ENCODE measurements at places on chromosomes 2 and 18.

GRCh38 chr2:47214990-47215389 is 59.9 kb upstream of the STPG4 start:
- DNase-seq = no peak

GRCh38 chr2:20620271-20620681 is 30.6 kb downstream of the HS1BP3 start:
- no peak for DNase-seq

DNA sequence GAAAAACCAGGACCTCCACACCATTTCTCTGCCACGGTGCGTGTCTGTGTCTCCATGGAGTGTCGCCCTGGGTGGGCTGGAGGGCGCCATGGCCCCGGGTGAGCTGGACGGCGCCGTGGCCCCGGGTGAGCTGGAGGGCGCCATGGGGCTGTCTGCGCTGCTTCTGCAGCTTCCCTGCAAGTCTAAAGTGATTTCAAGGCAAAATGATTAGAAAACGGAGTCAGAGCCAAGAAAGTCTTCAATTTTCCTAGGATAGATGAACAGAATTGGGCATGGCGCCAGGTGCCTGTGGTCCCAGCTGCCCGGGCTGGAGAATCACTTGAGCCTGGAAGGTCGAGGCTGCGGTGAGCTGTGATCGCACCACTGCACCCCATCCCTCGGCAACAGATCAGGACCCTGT is 27.7 kb upstream of the NFATC1 start:
- no peak for DNase-seq

- DNase-seq = no peak
Measured at GRCh38 chr2:119674711-119675500, 4.1 kb upstream of the TMEM177 start.

DNA sequence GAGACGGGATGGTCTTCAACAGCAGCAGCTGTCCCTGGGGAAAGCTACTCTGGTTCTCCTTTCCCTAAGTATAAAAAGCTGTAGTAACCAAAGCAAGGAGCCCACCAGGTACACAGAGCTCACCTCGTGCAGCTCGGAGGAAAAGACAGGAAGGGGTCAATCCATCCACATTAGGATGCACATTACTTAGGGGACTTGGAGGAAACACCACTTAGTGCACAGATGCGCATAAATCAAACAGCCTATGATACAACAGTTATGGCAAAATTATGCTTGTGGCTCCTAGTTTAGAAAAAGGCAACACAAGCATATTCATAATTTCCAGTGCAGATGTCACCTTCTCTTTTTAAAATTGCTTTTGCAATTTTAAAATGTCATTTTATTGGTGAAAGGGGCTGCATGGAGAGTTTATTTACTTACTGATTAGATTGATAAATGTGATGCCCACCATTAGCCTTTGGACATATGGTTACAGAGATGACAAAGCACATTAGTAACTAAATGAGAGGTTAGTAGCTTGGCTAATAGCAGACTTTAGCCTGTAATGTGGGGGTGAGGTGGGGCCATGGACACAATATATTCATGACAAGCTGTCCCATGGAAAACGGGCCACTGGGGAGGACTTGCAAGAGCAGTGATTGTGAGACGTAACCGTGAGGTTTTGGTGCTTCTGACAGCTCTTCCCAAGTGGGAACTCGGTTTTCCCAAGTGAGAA is 199.8 kb downstream of the MYT1L start:
- DNase-seq = no peak

Data from HS-27A (cell line).